ENCODE measurements at places on chromosomes 2 and 18. TPM values are rescaled to one million over a fixed set of nuclear protein-coding genes. Genes with fewer than 3 reads are reported as not detected.

Gene AGXT
- 0.11 TPM for polyA plus RNA-seq

Gene ANTXR1
- 4.2 TPM for polyA plus RNA-seq

Gene CD8B
- polyA plus RNA-seq = 0.13 TPM

Gene TANC1
- 2.1 TPM for polyA plus RNA-seq

GRCh38 chr18:25233528-25234321, 118.2 kb downstream of the ZNF521 start:
- DNase-seq = no peak

DNA sequence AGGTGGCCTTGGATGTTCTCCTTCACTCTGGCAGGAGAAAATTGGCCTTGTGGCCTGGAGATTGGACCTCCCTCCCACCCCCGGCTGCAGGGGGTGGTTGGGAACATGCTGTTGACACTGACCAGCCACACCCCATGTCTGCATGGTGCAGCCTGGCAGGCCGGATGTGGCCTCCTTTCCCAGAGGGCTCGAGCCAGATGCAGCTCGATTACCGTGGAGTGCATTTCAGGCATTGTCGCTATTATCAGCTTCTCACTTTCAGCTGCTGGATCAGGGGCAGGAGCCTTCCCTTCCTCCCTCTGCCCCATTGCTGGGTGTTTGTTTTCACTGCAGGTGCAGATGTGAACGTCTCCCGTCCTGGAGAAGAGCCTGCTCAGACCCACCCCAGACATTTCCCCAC, 211.0 kb upstream of the SIX2 start:
- peak; percentile 85 for DNase-seq

DNA sequence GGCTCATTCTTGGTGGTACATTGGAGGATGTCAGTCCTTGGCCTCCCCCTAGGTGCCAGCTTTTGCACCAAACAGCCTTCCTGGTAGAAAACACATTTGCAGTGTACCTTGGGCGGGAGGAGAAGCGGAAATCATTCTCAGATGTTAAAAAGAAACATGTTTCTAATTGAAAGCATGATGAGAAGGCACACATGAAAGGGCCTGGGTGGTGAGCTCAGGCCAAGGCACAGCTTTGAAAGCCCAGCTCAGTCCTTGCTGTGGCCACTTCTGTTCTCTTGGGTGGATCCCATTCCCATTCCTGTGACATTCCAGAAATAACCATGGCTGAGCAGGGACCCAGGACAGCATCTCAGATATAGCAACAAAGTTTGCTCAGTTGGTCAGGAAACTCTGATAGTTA, 71.5 kb downstream of the LTBP1 start:
- no peak for DNase-seq

GRCh38 chr18:10391506-10391905, 62.9 kb upstream of the APCDD1 start:
- no peak for DNase-seq

DNA sequence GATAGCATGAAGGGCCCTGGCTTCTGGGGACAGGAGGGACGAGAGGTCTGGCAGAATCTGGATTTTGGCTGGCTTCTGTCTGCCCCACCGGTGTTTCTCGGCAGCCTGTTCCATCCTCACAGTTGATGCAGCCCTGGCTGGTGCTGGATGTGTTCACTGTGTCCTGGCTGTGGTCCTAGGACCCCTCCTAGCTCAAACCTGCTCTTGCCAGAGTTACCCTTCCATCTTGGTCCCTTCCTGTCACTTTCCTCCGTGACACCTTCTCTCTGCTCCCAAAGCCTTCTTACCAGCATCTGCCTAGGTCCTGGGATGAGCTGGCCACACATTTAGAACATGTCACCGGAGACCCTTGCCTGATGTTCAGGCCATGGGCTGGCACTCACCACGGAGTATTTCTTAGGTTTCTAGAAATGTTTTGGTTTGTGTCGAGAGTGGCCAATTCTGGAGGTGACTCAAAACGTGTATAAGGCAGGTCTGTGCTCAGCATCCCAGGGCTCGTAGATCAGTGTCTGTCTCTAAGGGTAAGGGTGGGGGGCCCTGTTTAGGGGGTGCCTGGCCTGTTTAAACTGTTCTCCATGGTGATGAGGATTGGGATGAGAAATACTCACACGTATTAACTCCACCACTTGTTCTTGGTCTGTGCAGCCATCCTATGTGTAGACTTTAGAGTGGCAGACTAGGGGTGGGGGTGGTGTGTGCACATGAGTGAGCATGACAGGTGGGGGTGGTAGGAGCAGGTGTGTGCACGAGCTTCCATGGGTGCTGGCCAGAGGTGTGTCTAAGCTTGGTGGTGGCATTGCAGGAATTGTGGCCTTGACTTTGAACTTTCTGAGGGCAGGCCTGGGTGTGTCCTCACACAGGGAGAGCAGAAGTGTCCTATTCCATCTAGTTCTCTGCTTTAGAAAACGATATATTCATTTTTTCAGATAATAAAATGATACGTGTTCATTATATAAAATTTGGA, 162.7 kb downstream of the DYSF start:
- peak; percentile 15 for DNase-seq

- no peak for DNase-seq
Observed at GRCh38 chr2:240393831-240394410, 41.5 kb upstream of the GPC1 start.

GRCh38 chr2:179891237-179891636, 29.8 kb upstream of the ZNF385B start:
- DNase-seq = no peak

DNA sequence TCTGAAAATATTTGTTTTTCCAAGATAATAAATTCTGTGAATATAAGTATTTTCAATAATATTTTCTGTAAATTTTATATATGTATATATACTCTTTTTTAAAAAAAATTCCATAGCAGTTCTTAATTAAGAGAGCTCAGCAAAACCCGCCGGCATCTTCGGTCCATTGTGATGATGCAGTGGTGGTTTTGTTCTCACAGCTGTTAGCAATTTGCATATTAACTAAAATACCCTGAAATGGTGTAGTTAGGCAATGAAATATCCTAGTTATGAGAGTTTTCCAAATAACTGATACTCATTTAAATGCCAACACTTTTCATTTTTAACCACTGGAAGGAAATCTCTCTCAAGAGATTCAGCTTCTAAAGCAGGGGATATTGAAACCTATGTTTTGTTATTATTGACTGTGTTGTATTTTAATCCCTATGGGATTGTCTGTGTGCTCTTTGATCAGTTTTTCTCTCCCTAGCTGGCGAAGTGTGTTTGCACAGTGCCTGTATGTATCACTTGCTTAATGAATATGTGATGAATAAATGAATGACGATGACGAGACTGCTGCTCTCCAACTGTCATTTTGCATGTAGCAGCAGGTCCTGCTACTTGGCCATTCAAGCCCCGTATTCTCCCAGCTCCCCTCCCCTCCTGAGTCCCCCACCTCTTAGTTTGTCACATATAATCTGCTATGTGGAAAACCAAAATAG, 42.4 kb downstream of the PSMG2 start:
- no peak for DNase-seq

DNA sequence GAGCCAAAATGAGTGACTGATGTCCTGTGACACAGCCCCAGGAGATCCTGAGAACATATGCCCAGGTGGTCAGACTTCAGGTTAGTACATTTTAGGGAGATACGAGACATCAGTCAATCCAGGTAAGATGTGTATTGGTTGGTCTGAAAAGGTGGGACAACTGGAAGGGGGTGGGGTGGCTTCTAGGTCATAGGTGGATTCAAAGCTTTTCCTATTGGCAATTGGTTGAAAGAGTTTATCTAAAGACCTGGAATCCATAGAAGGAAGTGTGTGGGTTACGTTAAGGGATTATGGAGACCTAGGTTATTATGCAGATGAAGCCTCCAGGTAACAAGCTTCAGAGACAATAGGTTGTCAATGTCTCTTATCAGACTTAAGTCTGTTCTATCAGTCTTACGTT, 136.5 kb downstream of the ZNF532 start:
- DNase-seq = no peak

- DNase-seq = no peak
Observed at GRCh38 chr2:15084826-15085489, 452.4 kb downstream of the LRATD1 start.

DNA sequence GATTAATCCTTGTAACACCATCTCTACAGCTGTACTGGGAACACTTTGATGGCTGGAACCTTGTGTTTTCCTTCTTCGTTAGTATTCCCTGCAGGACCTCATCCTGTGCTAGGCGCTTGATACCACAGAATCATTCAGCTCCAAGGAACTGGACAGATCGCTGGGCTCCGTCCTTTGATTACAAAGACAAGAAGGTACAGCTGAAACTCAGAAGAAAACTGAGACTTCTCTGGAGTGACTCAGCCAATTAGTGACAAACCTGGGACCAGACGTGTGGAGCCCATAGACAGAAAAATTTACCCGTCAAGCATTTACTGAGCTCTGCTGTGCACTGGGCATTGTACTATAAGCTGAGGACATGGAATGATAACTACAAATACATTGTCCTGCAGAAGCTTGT, 67.3 kb downstream of the NCKAP5 start:
- no peak for DNase-seq

DNA sequence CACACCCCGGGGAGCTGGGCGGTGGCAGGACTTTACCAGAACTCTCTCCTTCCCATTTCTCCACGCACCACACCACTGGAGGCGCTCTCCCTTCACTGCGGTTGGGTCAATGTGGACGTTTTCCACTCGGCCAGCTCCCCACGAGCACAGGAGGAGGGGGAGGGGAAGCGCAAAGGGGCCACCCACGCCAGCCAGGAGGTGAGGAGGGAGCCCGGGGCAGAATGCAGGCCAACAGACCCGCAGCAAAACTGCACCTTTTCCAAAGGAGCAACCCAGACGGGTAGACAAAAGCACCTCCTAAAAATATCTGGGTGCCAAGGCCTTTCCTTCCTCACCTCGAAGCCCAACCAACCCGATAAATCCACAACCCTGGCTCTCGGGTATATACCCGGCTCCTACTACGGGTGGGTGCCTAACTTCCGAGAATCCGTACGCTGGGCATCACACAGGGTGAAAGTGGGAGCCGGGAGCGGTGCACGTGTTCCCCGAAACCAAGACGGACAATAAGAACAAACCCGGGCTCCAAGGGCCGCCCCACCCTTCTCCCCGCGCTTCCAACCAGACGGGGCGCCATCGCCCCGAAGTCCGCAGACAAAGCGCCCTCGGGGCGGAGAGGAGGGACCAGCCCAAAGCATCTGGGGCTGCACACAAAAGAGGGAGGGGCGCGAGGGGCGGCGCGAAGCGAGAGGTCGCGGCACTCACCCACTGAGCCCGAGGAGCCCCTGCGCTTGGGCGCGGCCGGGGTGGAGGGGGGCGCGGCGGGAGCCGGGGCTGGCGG, 1.0 kb downstream of the RTN4 start:
- DNase-seq = peak; percentile 89

DNA sequence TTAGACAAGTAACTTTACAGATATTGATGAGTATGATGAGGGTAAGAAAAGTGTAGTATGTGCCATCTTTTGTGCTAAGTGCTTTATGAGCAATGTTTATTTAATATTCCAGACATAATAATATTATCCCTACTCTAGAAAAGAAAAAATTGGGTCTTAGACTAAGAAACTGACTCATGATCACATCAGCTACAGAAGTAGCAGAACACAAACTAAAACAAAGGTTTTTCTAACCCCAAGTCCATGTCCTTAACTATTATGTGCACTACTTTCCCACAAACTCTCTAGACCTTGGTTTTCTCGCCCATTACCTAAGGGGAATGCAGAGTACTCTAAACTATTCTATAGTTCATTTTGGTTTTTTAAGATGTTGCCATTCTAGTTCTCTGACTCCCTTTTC, 64.5 kb downstream of the BAZ2B start:
- no peak for DNase-seq

- DNase-seq = no peak
Observed at GRCh38 chr2:50347358-50348044, 684.4 kb downstream of the NRXN1 start.

DNA sequence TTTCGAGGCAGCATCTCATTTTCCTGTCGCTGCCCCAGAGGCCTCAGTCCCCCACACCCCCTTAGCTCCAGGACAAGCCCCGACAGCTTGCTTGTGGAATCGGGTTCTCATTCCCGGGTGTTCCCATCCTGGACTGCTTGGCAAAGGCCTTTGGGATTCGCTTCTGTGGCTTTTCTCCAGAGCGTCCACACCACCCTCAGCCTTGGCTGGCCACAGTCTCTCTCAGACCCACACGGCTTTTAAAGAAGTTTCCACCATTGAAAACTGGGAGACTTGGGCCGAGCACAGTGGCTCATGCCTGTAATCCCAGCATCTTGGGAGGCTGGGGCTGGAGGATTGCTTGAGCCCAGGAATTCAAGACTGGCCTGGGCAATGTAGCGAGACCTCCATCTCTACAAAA, 2.7 kb downstream of the ESPNL start:
- no peak for DNase-seq

DNA sequence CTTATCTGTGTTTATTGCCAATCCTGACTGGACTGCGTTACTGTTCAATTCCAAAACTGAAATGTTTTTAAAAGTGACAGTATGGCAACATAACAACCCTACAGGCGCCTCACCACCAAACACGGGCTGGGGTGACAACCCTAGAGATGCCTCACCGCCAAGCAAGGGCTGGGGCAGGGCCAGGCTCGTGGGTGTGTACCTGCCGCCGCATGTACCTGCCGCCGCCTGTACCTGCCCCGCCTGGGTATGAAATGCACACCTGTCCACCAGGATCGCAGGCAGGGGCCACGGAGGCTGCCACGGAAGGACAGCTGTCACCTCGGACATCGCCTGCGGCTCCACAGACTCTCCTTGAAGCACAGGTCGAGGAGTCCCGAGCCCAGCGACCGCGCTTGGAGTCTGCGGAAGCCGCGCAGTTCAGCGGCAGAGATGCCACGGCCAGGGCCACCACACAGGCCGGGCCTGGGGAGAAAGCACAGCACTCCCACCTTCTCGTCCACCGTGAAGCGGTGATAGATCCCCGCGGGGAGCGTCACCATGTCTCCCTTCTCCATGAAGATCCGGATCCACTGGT, 18.9 kb downstream of the ADI1 start:
- no peak for DNase-seq

DNA sequence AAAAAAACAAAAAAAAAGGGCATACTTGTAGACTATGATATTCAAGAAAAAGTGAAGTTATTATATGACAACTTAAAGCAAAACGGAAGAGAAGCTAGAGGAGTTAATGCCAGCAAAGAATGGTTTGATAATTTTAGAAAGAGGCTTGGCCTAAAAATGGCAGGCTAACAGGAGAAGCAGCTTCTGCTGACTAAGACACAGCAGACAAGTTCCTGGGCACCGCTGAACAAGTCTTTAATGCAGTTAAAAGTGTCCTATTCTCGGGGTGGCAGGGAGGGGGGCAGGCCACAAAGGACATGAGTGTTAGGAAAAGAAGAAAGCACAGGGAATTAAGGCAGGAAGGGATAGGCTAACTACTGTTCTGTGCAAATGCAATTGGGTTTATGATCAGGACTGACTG, 50.3 kb upstream of the GAREM2 start:
- no peak for DNase-seq

Data from psoas muscle (tissue), 8 donors.